Choroid plexus epithelial cell (primary cell): ENCODE measurements at places on chromosomes 4 and X.

DNA sequence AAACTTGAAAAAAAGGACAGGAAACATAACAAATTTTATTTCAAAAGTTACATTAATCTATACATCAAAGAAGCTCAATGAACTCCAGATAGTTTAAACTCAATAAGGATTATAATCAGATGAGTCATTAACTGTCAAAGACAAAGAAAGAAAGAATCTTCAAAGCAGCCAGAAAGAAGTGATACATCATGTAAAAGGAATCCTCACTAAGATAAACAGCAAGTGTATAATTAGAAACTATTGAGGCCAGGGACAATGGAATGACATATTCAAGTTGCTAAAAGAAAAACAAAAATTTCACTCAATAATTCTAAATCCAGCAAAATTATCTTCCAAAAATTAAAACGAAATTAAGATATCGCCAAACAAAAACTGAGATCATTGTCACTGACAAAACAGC is 161.6 kb upstream of the NWD2 start:
- DNase-seq = no peak

DNA sequence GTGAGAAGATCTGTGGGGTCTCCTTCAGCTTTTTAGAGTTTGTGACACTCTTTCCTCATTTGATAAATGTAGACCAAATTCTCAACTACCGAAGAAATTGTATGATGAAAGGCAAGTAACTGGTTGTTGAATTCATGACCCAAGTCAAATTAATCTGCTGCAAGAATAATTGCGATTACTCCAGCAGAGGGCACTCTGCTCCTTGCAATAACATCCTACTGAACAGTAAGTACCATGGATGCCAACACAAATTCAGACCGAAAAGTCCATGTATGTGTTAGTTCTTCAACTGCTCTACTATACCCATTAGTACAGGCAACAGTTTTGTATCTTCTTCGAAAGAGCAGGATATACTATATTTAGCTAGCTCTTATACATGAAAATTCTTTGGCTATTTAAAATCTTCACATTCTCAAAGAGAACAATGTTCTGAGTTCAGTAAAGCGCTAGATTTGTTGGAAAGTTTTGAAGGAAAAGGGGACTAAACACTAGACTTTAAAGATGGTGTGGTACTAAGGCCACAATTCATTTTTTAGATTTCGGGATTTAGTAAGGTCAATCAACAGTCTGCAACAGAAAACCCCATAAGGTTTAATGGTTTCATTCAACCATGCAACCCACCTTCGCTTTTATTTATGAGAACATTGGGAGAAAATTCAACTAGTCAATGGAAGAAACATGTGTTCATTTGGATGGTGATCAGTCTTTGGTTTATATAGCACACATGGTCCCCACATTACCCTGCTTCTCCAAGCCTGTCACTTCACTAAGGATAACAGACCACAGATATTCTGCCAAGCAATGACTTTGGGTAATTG is 105.4 kb upstream of the TBC1D9 start:
- peak; percentile 95 for DNase-seq

DNA sequence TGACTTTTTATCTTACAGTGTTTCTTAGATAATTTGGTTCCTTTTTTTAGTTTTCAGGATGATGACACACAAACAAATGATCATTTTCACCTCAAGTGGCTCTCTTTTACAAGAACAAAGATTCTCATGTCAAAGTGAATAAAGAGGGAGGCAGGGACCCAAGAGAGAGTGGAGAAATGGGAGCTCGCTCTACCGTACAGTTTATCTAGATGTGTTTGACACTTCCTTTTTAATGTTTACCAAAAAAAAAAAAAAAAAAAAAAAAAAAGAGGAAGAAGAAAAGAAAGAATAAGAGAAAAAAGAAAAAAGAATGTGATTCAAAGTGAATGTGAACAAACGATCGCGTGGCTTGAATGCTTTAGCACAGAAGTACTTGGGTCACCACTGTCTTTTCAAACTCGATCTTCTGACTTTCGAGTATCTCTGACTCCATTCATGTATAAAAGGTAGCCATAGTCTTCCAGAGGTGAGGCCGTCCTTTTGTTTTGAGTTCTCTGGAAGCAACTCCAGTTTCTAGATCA is 75.6 kb upstream of the GRXCR1 start:
- DNase-seq = no peak

DNA sequence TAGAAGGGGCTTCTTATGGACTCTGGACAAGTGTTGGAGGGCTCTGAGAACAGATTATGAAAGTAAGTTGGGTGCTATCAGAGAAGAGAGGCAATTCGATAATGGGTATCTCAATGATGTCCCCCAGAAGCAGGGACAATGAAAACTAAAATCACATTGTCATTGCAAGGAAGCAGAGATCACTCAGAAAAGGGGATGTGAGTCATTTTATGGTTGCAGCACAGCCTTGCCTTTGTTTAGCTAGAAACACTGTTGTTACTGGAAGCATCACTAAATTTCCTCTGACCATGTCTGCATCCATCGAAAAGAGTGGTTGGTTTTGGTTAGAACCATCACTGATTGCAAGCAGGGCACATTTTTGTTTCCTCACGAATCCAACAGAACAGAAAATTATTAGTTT is 246.8 kb upstream of the NWD2 start:
- DNase-seq = no peak

- no peak for DNase-seq
Observed at GRCh38 chr4:23737571-23737970, 152.3 kb downstream of the PPARGC1A start.

GRCh38 chrX:1239681-1240142 is 27.3 kb upstream of the CRLF2 start:
- DNase-seq = no peak
